ENCODE measurements at places on chromosomes 5 and 9.

DNA sequence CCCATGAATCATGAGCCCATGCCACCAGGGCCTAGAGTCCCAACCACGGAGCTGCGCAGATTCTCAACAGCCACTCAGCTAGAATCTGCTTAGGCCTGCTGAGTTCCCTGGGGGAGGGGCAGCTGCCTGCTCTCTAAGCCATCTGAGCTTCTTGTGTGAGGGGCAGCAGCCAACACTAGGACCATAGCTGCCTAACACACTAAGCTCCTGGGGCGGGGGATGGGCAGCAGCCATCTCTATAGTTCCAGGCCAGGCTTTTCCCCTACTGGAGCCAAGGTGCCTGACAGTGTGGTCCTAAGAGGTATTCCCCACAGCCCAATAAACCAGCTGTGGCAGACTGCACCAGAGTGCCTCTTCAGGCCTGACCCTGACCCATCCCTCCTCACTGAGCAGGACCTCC, 255.9 kb upstream of the ACO1 start:
- no peak for DNase-seq

- no peak for DNase-seq
Observed at GRCh38 chr9:4465910-4466309, 24.4 kb upstream of the SLC1A1 start.

GRCh38 chr9:112884101-112884500, 6.6 kb downstream of the SLC46A2 start:
- no peak for DNase-seq

DNA sequence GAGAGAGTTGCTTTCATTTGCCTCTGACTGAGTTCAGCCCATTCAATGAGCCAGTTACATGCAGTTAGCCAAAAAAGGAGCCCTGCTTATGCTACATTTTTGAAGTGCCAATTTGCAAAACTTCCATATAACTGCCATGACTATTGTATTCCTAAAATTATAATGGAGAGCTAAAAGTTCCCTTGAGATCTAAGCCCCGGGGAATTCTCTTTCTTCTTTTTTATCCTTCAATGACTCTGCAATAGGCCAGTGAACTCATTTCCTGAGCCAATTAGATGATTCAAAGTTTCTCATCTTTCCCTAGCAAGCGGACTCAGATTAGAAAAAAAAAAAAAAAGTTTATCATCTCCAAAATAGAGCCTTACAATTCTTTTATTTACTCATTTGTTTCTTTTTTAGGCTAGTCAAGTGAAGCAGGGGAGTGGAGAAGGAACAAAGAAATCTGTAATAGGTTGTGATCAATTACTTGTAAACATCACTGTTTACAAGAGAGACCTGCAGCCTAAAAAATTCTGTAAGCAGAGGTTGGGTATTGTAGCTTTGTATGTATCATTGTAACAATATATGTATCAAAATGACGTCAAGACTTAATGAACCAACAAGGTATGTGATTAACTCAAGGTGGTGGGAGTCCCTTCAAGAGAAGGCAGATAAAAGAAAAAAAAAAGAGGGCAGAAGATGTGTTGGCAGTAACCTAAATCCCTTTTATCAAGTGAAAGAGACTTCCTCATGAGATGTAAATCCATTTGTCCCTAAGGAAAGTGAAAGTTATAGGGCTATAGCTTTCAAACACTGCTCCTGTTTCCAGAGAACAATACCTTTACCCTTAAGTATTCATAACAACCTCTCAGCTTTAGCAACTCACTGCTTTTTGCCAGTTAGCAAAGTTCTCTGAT, 48.7 kb upstream of the HOMER1 start:
- DNase-seq = no peak

DNA sequence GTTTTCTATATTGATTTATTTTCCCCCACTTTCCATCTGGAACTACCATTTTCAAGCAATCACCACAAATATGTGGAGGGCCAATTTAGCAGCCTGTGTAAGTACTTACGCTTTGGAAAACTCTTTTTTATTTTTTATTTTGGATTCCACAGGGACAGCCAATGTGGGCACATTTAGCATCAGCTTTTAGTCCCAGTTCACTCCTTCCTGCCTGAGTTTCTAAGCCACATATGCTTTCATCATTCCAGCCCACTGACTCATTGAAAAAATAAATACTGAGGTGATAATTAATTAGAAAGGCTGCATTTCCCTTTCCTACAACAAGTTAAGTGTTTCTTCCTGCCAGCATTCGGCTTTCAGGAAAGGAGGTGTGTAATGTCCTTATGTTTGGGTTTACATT, 76.8 kb downstream of the TMEM167A start:
- no peak for DNase-seq

DNA sequence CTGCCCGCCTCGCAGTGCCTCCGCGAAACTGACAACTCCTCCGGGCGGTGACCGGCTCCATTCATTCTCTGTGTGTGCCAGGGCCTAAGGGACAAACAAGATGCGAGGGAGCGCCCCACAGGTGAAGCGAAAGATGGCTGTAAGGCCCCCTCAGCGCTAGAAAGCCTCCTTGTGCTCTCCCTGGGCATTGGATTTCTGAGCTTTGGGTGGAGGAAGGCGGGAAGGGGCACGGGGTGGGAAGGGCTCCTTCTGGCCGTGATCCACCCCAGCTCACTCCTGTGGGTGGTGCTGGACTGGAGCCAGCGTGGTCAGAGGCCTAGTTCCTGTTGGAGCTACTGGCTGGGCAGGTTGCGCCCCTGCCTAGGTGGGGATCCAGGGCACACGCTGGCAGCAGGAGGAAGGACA, 943 bp downstream of the GALNT12 start:
- DNase-seq = no peak

DNA sequence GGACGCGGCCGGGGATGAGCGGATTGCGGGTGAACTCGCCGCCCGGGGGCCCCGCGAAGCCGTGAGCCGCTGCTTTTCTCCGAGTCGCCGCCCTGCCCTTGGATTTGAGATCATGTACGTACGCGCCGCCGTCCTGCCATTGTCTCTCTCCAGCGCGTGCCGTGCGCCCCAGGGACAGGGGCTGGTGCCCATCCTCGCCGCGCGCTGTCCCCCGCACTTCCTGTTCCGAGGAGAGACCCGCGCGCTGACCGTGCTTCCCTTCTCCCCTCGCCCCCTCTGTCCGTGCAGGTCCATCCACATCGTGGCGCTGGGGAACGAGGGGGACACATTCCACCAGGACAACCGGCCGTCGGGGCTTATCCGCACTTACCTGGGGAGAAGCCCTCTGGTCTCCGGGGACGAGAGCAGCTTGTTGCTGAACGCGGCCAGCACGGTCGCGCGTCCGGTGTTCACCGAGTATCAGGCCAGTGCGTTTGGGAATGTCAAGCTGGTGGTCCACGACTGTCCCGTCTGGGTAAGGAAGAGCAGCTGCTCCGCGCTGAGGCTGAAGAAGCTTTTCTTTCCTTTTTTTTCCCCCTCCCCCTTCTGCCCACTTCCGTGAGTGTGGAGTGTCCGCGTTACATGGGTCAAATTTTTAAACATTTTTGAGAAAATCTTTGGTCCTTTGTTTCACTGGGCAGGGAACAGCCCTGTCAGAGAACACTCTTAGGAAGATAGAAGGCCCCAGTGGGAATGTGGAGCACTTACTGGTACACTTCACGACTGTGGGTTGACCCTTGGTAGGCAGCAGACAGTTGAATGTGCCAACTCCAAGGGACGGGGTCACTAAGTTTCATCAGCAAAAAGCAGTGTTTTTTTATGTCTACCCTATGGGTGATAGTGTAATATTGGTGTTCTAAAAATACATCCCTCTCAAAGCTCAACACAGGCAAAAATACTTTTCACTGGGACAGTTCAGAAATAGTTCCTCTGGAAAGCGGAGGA, 727 bp downstream of the RHOBTB3 start:
- no peak for DNase-seq

DNA sequence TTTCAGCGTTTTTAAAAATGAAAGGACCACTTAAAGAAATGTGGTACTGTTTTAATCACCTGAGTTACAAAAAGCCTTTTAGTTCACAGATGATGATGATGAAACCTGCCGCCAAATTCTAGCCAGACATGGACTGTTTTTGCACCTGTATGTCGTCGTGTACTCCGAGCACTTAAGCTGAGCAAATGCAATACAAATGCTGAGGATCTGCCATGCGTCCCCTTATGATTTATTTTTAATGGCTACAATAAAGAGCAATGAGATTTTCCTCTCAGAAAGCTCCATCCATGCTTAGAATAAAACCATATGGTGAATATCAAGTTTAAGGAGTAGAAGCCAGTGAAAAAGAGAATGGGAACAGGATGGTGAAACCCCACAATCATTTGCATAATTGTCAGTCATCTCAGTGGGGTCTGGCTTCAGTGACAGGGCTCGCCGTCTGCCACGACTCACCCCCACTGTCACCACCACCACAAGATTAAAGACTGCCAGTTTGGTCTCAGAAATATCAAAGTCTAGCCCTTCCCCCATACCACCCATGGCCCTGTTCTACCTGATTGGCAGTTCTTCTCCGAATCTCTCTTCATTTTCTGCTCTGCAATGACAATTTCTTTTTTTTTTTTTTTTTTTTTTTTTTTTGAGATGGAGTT, 159.9 kb downstream of the GOLPH3 start:
- no peak for DNase-seq

DNA sequence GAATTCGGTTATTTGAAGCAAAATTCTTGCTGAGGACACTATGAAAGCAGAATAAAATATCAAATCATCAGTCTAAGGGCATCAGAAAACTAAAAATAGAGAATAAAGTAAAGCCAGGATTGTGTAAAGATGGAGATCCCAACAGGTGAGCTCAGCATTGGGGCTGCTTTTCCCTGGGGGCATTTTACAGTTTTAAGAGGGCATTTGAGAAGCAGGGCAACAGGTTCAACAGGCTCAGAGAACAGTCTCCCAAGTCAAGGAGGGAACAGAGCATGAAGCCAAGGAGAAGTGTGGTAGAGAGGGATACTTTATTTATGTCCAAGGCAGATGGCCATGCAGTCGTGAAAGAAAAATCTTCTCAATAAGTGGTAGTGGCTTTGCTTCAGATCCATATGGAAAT, 145.4 kb downstream of the SYK start:
- DNase-seq = no peak

- DNase-seq = no peak
Observed at GRCh38 chr5:115946655-115947054, 15.6 kb upstream of the LVRN start.

DNA sequence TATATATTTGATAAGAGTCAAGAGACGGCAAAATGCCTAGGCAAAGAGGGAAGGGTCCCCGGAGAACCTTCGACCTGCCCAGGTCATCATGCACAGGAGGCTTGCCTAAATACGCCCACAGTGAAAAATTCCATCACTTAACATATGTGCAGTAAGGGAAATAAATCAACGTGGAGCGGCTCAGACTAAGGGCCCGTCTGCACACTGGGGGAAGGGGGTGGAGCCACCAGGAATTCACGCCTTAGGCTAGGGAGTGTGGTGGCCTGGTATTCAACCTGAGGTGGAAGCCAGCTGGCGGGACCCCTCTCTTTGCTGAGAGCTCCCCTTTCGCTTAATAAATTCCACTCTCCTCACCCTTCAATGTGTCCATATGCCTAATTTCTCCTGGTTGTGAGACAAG, 8.3 kb downstream of the PTBP3 start:
- DNase-seq = no peak

- no peak for DNase-seq
Observed at GRCh38 chr9:31251386-31251785, 1133.1 kb upstream of the ACO1 start.

- DNase-seq = no peak
Observed at GRCh38 chr5:130836729-130837649, 328.1 kb downstream of the HINT1 start.
